ENCODE measurements at places on chromosomes 6 and 20. TPM values are rescaled to one million over a fixed set of nuclear protein-coding genes. Genes with fewer than 3 reads are reported as not detected.

DNA sequence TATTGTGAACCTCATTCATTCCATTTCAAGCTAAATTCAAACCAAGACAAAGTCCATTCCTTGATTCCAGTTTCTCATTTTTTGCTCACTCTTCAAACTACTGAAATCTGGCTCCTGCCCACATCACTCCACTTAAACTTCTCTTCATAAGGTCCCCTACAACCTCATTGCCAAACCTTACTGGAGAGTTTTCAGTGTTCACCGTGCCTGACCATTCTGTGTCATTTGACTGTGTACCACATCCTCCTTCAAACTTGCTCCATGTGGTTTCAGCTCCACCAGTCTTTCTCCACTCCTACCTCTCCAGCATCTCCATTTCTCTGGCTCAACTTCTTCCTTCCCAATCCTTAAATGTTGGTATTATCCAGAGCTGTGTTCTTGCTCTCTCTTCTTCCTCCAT is 38.5 kb upstream of the TAB2 start:
- no peak for DNase-seq

Gene PAX1
- total RNA-seq: not detected

Gene CRISP2
- not detected for total RNA-seq

DNA sequence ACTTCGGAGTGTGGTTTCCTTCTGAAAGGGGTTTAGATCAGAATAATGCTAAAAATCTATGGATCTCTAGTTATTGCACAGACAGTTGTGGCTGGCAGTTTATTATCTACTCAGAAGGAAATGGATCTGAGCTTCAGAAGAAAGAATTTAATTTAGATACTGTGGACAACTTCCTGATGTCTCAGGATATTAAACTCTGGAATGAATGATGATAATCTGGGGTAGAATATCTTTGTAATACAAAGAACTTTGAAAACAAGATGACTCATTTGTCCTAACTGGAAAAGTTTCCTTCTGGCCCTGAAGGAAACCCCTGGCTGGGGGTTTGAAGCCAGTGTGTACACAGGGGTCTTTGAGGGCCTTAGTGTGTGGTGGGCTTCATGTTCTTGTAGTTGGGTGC is 78.0 kb downstream of the EDN3 start:
- DNase-seq: no peak

Gene MCM9
- 33.4 TPM for total RNA-seq

DNA sequence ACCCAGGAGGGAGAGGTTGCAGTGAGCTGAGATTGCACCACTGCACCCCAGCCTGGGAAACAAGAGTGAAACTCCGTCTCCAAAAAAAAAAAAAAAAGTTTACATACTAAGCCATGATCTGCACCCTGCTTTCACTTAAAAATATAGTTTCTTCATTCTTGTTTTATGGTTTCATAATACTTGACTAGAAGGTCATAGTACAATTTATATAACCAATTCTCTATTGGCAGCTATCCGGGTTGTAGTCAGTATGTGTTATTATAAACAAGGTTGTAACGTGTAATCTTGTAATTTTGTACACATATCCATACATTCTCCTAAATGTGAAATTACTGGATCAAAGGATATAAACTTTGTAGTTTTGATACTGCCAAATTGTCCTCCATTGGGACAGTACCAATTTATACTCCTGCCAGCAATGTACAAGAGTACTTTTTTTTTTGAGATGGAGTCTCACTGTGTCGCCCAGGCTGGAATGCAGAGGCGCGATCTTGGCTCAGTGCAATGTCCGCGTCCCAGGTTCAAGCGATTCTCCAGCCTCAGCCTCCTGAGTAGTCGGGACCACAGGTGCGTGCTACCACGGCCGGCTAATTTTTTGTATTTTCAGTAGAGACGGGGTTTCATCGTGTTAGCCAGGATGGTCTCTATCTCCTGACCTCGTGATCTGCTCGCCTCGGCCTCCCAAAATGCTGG is 144.8 kb downstream of the GJA10 start:
- no peak for DNase-seq

Gene ZNF831
- total RNA-seq: 0.48 TPM

- no peak for DNase-seq
These were observed 506.0 kb upstream of the JARID2 start for GRCh38 chr6:14739827-14740226.

Gene LAMA5
- total RNA-seq: 53.3 TPM

- DNase-seq: no peak
These were observed 29.7 kb downstream of the FYN start for GRCh38 chr6:111843347-111844147.

DNA sequence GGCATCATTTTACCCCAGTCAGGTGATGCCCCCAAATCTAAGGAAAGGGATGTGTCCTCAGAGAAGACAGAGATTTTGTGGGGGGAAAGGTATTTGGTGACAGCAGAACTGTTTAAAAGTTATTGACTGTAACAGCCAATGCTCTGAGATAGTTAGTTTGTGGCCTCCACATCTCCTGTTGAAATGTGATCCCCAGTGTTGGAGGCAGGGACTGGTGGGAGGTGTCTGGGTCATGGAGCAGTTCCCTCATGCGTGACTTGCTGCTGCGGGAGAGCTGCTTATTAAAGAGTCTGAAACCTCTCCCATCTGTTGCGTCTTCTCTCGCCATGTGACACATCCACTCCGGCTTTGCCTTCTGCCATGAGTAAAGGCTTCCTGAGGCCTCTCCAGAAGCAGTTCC is 282.8 kb upstream of the FOXQ1 start:
- no peak for DNase-seq

Gene TCP11
- not detected for total RNA-seq

- DNase-seq: no peak
These were observed 235.6 kb downstream of the PLCB1 start for GRCh38 chr20:8367689-8368088.

- no peak for DNase-seq
These were observed 371.8 kb downstream of the BTBD3 start for GRCh38 chr20:12289465-12289864.

Gene HDGFL1
- total RNA-seq: not detected

Gene BIRC7
- not detected for total RNA-seq

GRCh38 chr20:56842056-56842455 is 212.9 kb downstream of the TFAP2C start:
- no peak for DNase-seq

DNA sequence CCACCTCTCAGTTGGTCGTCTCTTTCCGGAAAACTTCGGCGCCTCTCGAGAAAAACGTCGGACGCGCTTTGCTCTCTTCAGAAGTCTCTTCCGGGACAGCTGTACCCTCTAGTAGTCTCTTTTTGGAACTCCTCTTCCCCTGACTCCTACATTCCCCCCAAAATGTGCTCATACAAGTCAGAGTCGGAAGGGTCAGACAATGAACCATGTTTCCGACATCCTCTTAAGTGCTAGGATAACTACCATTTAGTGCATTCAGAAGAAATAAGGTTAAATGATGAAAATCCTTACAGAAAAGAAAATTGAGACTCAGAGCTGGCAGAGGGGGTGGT is 476 bp upstream of the TP53RK start:
- DNase-seq: no peak

- DNase-seq: no peak
These were observed 146.9 kb upstream of the PHACTR1 start for GRCh38 chr6:12569646-12570045.

Gene HUS1B
- total RNA-seq: 5.4 TPM

GRCh38 chr20:59999502-59999901 is 41.3 kb downstream of the CDH26 start:
- DNase-seq: no peak

Gene SLC13A3
- 1.6 TPM for total RNA-seq

DNA sequence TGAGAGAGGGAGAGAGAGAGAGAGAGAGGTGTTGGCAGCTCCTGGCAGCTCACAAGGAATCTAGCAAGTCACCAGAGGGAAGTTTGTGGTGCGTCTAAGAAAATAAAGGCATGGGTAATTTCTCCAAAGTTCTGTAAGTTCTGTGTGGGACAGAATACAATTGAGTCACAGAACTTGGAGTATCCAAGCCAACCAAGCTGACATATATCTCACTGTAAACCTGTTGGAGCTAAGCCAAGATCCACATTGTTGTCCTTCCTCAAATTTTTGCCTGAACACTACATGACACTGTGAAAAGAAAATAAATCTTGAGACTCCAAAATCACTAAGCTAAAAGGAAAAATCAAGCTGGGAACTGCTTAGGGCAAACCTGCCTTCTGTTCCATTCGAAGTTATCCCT is 436.7 kb downstream of the MEI4 start:
- no peak for DNase-seq

DNA sequence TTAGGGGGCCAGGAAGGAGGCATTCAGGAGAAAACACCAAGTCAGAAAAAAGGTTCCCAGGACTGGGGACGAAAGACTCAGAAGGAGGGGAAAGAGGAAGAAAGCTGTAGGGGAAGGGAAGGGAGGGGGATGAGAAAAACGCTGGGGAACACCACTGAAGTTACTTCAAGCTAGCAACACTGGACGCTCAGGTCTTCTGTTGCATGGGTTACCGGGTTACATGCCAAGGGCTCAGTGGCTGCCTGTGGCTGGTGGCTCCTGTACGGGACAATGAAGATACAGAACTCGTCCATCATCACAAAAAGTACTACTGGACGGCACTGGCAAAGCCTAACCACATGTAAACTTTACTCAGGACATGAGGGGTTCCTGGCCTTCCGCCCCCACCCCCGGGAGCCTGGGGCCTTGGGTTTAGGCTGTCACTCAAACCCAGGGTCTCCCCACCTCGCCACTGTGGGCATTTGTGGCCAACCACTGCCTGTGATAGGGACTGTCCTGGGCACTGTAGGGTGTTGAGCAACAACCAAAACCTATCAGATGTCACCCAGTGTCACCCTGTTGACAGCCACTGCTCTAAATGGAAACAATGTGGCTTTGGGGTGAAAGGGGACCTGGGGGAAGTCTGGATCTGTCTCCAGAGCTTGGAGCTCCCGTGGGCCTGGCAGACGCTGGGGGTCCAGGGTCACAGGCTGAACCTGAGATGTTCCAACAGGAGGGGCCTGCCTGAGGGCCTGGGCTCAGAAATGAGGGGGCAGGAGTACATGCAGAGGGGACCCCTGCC is 40.3 kb upstream of the CD93 start:
- no peak for DNase-seq

DNA sequence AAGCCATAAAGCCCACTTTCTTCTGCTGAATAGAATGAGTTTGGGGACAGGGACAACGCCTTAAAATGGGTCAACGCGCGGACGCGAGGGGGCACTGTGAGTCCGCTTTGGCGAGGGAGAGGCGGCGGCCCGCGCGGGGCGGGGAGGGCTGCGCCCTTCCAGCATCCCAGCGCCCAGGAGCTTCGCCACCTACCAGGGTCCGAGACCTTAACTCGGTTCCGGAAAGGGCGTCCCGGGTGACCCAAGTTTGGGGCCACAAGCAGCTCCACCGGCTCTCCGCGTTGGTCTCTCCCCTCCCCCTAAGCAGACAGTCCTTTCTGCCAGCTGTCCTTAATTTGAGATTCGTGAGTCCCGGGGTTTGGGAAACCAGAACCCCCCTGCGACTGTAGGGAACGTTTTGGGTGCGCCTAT is 1.8 kb upstream of the SAMD5 start:
- DNase-seq: peak; percentile 52

- no peak for DNase-seq
These were observed 42.4 kb downstream of the SSR1 start for GRCh38 chr6:7270320-7271204.

DNA sequence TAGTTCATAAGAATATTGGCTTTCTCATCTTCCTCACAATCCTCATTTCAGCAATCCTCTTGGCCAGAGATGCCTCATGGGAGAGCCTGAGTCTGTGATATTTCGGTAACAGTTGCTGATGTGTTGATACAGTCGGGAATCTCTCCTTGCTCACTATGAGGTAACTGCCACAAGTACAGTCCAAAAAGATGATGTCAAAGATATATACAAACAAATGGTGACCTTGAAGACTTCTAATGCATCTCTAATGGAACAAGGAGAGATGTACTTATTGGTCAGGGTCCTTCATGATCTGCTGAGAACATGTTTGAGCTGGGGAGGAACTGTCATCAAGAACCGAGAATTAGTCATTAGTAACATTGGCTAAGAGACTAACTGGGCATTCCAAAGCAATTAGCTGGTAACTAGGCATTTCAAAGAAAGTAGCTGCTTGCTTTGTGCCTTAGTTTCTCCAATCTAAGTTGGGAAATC is 56.1 kb downstream of the FILIP1 start:
- no peak for DNase-seq

Gene GRIK2
- total RNA-seq: not detected

DNA sequence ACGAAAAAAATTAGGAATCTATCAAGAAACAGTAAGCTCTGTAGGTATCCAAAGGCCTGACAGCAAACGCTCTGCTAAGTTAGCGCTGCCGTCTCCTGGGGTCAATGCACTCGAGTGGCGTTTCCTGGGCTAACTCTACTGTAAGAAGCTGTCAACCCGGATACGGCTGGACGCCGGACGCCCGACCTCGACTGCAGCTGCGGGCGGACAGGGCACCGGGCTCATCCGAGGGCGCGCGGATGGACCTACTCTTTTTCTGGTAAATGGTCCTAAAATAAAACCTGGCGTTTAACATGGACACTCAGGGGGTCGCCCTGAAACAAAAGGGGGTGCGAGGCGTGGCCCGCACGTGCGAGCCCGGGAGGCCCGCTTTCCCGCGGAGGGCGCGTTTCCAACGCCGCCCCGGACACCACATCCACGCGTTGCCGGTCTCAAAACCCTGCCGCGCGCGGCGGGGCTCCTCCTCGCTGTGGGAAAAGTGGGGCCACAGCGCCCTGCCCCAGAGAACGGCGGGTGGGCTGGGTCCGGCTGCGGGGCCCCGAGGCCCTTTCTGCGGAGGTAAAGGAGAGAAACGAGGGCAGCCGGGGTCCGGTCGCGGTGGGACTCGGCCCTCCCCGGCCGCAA is 537 bp downstream of the TCP1 start:
- DNase-seq: peak; percentile 32

DNA sequence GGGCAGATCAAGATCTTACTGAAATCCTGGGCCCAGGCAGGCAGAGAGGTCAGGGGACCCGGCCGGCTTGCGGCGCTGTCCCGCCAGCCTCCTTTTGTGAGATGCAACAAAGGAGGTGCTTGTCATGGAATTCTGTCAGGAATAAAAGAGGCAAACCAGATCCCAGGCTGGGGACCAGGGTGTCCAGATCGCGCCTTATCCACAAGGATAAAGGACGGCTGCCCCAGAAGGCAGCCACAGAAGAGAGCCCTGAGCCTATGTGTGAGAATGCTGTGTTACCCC is 42.6 kb upstream of the CDH22 start:
- no peak for DNase-seq

GRCh38 chr6:44732243-44732642 is 344.7 kb downstream of the CDC5L start:
- no peak for DNase-seq

Gene IPCEF1
- total RNA-seq: 6.7 TPM
